ENCODE measurements at places on chromosomes 1 and 21. TPM values are rescaled to one million over a fixed set of nuclear protein-coding genes. Genes with fewer than 3 reads are reported as not detected.
A peak's percentile ranks its signal among the peaks of the same experiment; 100 is the strongest.

- no peak for ATAC-seq
Observed at GRCh38 chr1:68231627-68232288, 565 bp downstream of the WLS start.

DNA sequence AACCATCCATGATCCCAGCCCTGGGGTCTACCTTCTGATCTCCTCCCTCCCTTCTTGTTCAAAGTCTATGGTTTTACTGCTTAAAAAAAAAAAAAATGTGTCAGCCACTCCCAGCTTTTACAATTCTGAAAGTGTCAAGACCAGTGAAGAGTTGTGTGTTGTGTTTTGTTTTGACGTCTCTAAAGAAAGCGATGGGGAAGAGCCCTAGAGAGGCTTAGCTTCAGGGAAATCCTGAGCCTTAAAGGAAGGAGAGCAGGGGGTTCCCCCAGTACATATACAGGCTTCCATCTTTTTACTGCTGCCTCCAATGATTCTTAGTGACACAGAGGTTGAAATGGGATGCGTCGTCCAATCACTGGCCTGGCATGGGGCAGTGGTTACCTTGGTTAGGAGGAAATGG, 13.9 kb upstream of the FMOD start:
- ATAC-seq: no peak

GRCh38 chr1:155698382-155699038, 9.6 kb downstream of the DAP3 start:
- no peak for ATAC-seq

DNA sequence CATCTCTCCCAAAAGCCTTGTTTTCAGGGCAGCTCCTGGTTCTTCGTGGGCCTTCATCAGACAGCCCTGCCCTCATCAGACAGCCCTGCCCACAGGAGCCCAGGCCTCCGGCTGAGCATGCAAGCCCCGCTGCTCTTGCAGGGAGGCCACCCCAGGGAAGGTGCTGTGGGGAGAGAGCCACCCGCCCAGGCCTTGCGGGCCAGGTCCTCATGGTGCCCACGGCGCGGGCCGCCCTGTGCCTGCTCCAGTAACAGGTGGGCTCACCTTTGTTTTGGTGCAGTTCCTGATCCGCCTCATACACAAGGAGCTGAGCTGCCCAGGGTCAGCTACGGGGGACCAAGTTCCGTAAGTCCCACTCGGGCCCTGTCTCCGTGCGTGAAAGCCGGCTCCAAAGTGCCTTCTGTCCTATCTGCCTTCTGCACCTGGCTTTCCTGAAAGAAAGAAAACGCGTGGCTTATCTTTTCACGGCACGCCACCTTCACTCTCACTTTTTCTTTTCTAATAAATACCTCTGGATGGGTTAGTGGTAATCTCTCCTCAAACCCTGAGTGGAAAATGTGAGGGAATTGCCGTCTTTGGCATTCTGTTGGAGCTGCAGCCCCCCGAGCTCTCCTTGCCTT, 65.9 kb downstream of the SLC37A1 start:
- ATAC-seq: no peak

DNA sequence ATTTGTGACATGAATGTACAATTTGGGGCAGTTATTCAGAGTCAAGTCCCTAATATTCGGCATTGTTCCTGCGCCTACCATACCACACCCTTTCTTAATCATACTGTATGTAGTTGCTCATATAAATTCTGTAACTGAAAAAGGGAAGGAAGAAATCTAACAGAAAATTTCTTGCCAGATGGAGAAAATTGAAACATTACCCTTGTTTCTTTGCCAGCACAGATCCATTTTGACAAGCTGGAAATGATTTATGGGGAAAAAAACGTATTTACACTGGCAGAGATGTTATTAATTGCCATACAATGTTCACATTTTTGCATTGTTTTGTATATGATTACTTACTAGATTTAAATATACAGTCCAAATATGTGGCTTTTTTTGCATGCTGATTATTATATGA, 363.8 kb upstream of the PKN2 start:
- ATAC-seq: no peak

GRCh38 chr1:211490038-211490678, 1.8 kb downstream of the RD3 start:
- no peak for ATAC-seq

GRCh38 chr1:32997381-32997891, 32.8 kb upstream of the RNF19B start:
- peak; percentile 34 for ATAC-seq

GRCh38 chr21:42546433-42546832, 32.8 kb downstream of the SLC37A1 start:
- no peak for ATAC-seq

- ATAC-seq: no peak
Observed at GRCh38 chr1:234507626-234508387, 28.8 kb upstream of the TARBP1 start.

DNA sequence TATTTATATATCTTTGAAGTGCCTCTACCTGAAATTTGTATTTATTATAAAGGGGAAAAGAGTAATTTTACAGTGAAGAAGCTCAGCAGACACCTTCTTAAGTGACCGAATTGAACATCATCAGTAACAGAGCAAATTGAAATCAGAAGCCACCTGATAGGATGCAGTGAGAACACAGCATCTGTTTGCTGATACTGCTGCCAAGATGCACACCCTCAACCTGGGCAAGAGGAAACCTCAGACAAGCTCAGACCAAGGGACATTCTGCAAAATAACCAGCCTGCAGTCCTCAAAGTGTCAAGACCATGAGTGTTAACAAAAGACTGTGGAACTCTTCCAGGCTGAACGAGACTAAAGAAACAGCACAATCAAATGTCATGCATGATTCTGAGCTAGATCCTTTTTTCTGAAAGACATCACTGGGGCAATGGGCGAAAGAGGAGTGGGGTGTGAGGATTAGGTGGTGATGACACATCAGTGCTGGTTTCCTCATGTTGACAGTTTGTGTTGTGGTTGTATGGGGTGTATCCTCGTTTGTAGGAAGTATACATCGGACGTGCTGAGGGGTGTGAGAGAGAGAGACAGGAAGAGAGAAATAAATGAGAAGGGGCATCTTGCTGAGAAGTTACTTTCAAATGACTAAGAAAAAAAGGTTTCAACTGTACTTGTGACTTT, 103.7 kb downstream of the ABCA4 start:
- ATAC-seq: peak; percentile 90

- no peak for ATAC-seq
Observed at GRCh38 chr21:39681257-39681656, 63.7 kb upstream of the IGSF5 start.

- no peak for ATAC-seq
Observed at GRCh38 chr1:209516771-209517680, 66.5 kb upstream of the CAMK1G start.

- no peak for ATAC-seq
Observed at GRCh38 chr21:15240848-15241247, 176.0 kb upstream of the NRIP1 start.

- ATAC-seq: no peak
Observed at GRCh38 chr1:168693872-168694238, 35.2 kb downstream of the DPT start.

DNA sequence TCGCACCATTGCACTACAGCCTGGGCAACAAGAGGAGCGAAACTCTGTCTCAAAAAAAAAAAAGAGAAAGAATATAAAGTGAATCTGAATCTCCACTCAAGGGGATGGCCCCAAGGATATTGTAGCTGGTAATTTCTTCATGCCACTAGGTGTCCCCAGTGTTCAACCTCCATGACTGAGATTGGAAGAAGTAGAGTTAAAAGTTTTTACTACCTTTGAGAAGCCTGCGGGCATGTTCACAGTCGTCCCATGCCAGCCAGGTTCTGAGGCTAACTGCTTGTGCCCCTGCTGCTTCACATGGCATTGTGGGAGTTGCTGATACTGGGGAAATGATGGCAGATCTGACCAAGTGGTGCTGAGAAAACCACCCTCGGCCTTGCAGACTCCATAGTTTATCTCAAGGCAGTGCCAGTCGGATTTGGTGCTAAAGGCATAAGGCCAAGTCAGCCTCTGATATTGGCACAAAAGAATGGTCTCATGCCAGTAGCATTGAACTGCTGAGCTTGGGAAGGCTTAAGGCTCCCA, 10.8 kb upstream of the SHISA4 start:
- ATAC-seq: peak; percentile 39

GRCh38 chr21:36641886-36642285, 57.0 kb upstream of the SIM2 start:
- ATAC-seq: no peak

- ATAC-seq: peak; percentile 51
Observed at GRCh38 chr21:26686278-26686677, 113.2 kb upstream of the CYYR1 start.

- no peak for ATAC-seq
Observed at GRCh38 chr1:62903522-62903921, 119.6 kb downstream of the ATG4C start.

DNA sequence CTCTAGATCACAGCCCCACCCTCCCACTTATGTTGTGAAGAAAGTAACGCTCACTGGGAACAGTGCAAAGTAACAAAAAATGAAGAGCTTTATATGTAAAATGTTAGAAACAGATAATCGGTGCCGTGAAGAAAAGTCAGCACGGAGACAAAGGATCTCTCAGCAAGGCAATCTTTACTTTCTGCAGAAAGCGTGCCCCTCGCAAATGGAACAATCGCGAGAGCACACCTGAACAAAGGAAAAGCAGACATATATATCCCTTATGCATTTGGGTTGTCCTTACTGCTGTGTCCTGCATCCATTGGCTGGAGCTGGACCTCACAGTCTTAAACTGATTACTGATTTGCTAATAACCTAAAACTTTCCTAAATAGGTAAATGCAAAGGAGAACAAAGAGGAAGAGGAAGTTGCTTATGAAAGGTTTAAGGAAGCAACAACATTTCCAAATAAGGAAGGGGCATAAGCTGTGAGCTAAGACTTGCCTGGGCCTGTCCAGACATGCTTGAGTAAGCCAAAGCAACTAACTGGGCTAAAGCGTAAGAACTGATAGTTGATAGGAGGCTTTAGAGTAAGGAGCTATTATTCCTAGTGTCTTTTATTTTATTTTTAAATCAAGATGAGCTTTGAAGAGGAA, 89.7 kb downstream of the GTF2B start:
- no peak for ATAC-seq

DNA sequence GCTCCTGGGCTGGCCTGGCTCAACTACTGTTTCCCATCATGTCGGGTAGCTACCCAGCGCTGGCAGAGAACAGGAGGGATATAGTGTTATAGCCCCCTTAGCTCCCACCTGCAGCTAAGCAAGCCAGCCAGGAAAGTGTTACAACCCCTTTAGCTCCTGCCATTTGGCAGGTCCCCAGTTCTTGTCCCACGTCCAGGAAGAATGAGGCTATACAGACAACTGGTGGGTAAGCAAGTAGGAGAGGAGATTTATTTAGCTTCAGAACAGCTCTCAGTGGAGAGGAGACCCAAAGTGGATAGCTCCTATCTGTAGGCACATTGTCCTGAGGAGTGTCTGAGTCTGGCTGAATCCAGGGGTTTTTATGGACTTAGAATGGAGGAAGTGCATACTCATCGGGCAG, 741.1 kb upstream of the B3GALT2 start:
- ATAC-seq: no peak

GRCh38 chr1:109091078-109091838, 694 bp downstream of the TMEM167B start:
- peak; percentile 61 for ATAC-seq

GRCh38 chr1:205923651-205924459, 19.4 kb downstream of the SLC26A9 start:
- no peak for ATAC-seq

Gene TRIM33
- 45.9 TPM for total RNA-seq

Gene PCAT6
- 1.8 TPM for total RNA-seq

Gene LCE6A
- total RNA-seq: not detected

Gene OR6N1
- total RNA-seq: not detected

Gene IRF6
- 0.35 TPM for total RNA-seq

Gene OLIG2
- not detected for total RNA-seq

Gene DYNLT5
- not detected for total RNA-seq

Gene FAM78B
- 0.16 TPM for total RNA-seq

Gene EXOC8
- 15.5 TPM for total RNA-seq

Gene TCEA3
- 33.2 TPM for total RNA-seq
